Mesothelial cell of epicardium (in vitro differentiated cells): ENCODE measurements at places on chromosomes 16 and 17.

DNA sequence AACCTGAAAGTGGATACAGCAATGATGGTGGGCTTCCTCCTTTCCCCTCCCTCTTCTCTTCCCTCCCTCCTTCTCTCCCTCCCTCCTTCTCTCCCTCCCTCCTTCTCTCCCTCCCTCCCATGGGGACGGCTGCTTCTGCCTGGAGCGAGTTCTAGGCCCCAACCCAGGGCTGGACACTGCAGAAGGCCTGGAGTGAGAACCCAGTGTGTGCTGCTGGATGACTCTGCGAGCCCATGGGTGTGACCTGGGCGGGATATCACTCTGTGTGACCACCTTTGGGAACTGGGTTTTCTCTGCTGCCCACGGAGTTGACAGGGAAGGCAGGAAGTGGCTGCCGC, 242.6 kb upstream of the GSE1 start:
- no peak overlapping the region for H3K27ac ChIP-seq
- H3K4me3 ChIP-seq = no peak overlapping the region
- no peaks in the 10 kb centered on the region for H3K27me3 ChIP-seq
- no peaks in the 10 kb centered on the region for H3K36me3 ChIP-seq
- DNase-seq = no peak
- peaks cover 35% of the 10 kb centered on the region for H3K4me1 ChIP-seq

- H3K4me3 ChIP-seq = no peak overlapping the region
- no peaks in the 10 kb centered on the region for H3K4me1 ChIP-seq
- no peak for DNase-seq
- no peak overlapping the region for H3K27ac ChIP-seq
These were observed 18.5 kb downstream of the TOP2A start for GRCh38 chr17:40399185-40399584.

- no peak for DNase-seq
- peaks cover 4% of the 10 kb centered on the region for H3K4me1 ChIP-seq
- H3K36me3 ChIP-seq = peaks cover 19% of the 10 kb centered on the region
- H3K27ac ChIP-seq = peak overlapping the region; percentile 59
- no peaks in the 10 kb centered on the region for H3K27me3 ChIP-seq
These were observed 12.7 kb downstream of the TMEM11 start for GRCh38 chr17:21201298-21201595.

GRCh38 chr16:81469183-81469677, 24.6 kb downstream of the CMIP start:
- peaks cover 6% of the 10 kb centered on the region for H3K36me3 ChIP-seq
- no peaks in the 10 kb centered on the region for H3K27me3 ChIP-seq
- DNase-seq = no peak
- H3K27ac ChIP-seq = peak overlapping the region; percentile 80
- H3K4me1 ChIP-seq = peaks cover 28% of the 10 kb centered on the region

- no peak for DNase-seq
- H3K4me3 ChIP-seq = no peak overlapping the region
- peaks cover 74% of the 10 kb centered on the region for H3K4me1 ChIP-seq
- H3K27me3 ChIP-seq = no peaks in the 10 kb centered on the region
These were observed 281.0 kb downstream of the FTO start for GRCh38 chr16:53984936-53985335.

- no peak overlapping the region for H3K4me3 ChIP-seq
- H3K36me3 ChIP-seq = no peaks in the 10 kb centered on the region
- no peak for DNase-seq
- H3K27me3 ChIP-seq = no peaks in the 10 kb centered on the region
These were observed 54.7 kb upstream of the CDH11 start for GRCh38 chr16:65176603-65177002.

DNA sequence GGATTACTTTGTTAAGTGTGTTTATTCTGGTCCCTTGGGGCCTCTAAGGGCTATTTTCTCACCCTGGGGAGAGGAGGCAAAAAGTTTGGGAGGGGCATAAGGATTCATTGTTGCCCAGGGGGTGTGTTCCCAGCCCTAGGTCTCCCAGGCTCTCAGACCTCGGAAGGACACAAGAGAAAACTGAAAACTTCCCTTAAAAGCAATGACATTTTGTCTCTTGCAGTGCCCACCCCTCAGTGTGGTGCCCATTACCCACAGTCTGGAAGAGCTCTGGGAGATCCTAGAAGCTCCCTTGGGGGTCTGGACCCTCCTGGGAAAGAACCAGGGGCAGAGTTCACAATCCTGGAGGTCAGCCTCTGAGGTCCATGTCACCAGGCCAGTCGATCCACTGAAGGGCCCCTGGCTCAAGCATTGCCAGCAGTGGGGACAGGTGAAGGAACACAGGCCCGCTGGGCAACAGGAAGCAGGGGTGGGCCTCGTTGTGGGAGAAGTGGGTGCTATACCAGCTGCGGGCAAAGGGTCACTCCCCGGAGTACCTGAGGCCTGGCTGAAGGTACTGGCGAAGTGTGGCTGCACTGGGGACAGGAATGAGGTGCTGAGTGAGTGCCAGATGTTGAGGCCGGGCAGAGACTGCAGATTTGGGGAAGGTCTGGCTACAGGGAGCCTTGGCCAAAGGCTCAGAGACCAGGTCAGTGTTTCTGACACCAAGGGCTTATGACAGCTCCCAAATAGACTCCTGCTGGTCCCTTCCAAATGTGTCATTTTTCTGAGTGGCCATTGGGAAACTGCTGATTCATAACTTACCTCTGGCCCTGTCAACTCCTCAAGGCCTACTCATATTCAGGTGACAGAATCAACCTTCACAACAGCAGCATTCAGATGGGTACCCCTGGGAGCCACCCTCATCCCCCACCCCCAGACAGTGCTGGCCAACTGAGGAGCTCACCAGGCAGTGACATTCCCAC, 4.6 kb upstream of the ZNF747 start:
- H3K27ac ChIP-seq = no peak overlapping the region
- H3K36me3 ChIP-seq = no peaks in the 10 kb centered on the region
- H3K27me3 ChIP-seq = no peaks in the 10 kb centered on the region

DNA sequence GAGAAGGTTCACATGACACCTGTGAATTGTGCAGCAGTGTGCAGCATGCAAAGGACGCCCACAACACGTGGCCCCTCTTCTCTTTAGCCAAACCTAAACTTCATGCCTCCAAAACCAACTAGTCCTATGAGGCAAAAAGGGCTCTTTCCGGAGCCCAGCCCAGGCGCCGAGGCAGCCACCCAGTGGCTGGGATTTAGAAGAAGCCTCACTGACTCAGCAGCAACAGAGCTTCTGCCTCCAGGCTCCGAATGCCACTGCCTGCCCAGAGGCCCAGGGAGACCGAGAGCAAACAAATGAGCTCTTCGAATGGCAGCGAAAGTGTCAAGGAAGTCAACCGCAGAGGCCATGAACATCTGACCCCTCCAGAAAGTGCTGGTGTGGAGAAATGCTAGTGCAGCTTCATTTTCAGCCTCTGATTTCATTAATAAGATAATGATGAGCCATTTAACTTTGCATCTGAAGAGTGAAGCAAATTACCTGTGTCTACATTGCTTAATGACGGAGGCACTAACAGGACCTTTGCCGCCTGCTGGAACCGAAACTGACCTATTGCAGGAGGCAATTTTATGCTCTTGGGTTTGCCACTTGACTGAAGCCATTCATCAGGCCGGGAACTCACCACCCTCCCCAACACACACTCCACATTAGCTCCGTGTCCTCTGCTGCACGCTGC, 157.7 kb upstream of the RPL38 start:
- DNase-seq = no peak
- H3K27me3 ChIP-seq = peaks cover 52% of the 10 kb centered on the region
- H3K4me1 ChIP-seq = no peaks in the 10 kb centered on the region
- no peak overlapping the region for H3K4me3 ChIP-seq

GRCh38 chr17:63549289-63549945, 860 bp upstream of the DCAF7 start:
- DNase-seq = no peak
- H3K4me3 ChIP-seq = peak overlapping the region; percentile 99
- H3K27ac ChIP-seq = peak overlapping the region; percentile 99
- peaks cover 29% of the 10 kb centered on the region for H3K4me1 ChIP-seq

- H3K4me1 ChIP-seq = peaks cover 89% of the 10 kb centered on the region
- DNase-seq = no peak
- H3K27me3 ChIP-seq = no peaks in the 10 kb centered on the region
- peak overlapping the region; percentile 91 for H3K27ac ChIP-seq
- H3K4me3 ChIP-seq = no peak overlapping the region
- H3K36me3 ChIP-seq = peaks cover 7% of the 10 kb centered on the region
These were observed 333.7 kb downstream of the SEC14L1 start for GRCh38 chr17:77474292-77474988.

- H3K4me3 ChIP-seq = no peak overlapping the region
- H3K36me3 ChIP-seq = no peaks in the 10 kb centered on the region
- H3K27me3 ChIP-seq = peaks cover 6% of the 10 kb centered on the region
- H3K27ac ChIP-seq = no peak overlapping the region
- DNase-seq = no peak
These were observed 86.3 kb downstream of the DYNLRB2 start for GRCh38 chr16:80627108-80627507.

- H3K27ac ChIP-seq = no peak overlapping the region
- no peak overlapping the region for H3K4me3 ChIP-seq
- peaks cover 11% of the 10 kb centered on the region for H3K4me1 ChIP-seq
- H3K36me3 ChIP-seq = peaks cover 7% of the 10 kb centered on the region
These were observed 31.9 kb downstream of the UBE2O start for GRCh38 chr17:76421044-76421407.

- H3K27ac ChIP-seq = no peak overlapping the region
- H3K4me1 ChIP-seq = no peaks in the 10 kb centered on the region
- DNase-seq = no peak
- H3K27me3 ChIP-seq = peaks cover 26% of the 10 kb centered on the region
- no peaks in the 10 kb centered on the region for H3K36me3 ChIP-seq
These were observed 193.2 kb upstream of the MPHOSPH6 start for GRCh38 chr16:82363026-82363816.

DNA sequence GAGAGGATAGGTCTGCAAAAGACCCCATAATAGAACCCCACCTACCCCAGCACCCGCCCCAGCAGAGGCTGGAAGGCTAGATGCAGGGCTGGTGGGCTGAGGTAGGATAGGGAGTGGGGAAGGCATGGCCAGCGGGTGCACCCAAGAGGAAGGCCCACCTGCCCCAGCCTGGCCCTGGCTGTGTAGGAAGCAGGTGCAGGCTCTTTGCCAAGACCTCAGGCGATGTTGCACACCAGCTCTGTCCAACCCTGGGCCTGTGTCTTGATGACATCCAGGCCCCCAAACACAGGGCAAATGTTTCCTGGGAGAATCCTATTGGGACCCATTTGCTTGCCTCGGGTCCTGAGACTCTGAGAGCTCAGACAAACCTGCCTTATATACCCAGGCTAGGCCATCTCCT, 12.2 kb downstream of the UNC119 start:
- H3K4me1 ChIP-seq = no peaks in the 10 kb centered on the region
- peaks cover 2% of the 10 kb centered on the region for H3K27me3 ChIP-seq
- no peak for DNase-seq
- H3K4me3 ChIP-seq = no peak overlapping the region

DNA sequence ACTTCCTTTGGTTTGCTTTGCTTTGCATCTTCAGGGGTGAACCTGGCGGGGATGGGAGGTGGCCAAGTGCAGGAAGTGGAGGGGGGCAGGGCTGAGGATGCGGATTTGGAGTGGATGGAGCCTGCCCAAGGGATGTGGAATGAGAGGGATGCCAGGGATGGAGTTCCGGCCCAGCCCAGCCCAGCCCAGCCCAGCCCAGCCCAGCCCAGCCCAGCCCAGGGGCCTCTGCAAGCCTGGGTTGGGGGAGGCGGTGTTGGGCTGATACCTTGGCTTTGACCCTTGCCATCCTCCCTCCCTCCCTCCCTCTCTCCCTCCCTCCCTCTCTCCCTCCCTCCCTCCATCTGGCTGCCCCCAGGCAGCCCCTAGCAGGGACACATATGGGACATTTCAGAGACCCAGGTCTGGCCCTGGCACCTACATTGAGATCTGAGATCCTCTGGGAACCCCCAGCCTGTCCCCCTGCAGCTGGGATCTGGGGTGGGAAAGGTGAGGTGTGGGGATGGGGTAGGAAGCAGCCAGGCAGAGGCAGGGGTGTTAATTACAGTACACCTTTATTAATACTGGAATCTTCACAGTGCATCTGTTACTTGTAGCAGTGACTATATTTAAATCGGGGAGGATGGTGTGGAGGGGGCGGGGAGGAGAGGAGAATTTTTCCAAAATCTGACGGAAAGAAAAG, 14.5 kb downstream of the IL34 start:
- H3K4me3 ChIP-seq = no peak overlapping the region
- peaks cover 3% of the 10 kb centered on the region for H3K36me3 ChIP-seq
- peaks cover 8% of the 10 kb centered on the region for H3K4me1 ChIP-seq
- no peak for DNase-seq
- H3K27me3 ChIP-seq = no peaks in the 10 kb centered on the region
- H3K27ac ChIP-seq = no peak overlapping the region

- no peak overlapping the region for H3K27ac ChIP-seq
- H3K27me3 ChIP-seq = peaks cover 24% of the 10 kb centered on the region
- no peaks in the 10 kb centered on the region for H3K4me1 ChIP-seq
- H3K36me3 ChIP-seq = no peaks in the 10 kb centered on the region
- H3K4me3 ChIP-seq = no peak overlapping the region
- DNase-seq = no peak
These were observed 86.5 kb downstream of the ABCA8 start for GRCh38 chr17:68868708-68869107.

GRCh38 chr17:21268596-21269188, 15.5 kb upstream of the NATD1 start:
- H3K27ac ChIP-seq = no peak overlapping the region
- H3K4me3 ChIP-seq = no peak overlapping the region
- DNase-seq = no peak
